ENCODE measurements at places on chromosomes 4 and X.

DNA sequence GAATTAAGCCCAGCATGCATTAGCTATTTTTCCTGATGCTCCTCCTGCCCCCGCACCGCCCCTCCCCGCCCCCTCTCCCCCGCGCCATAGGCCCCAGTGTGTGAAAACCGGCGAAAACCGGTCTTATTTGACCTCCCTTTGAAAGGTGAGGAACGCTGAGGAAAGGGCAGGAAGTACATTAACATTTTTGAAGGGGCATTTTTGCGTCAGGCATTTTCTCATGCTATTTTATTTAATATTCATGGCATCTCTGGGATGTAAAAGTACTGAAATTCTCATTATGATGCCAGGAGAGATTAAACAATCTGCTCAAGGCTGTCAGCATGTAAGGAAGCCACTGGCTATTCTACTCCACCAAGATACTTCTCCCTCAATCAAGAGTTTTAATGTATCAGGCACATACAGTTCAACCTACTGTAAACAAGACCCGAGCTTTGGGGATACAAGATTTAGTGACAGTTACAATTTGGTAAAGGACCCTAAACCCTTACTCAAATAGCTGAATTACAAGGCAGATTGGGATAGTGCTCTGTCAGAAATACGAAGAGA, 1.2 kb upstream of the NMU start:
- DNase-seq = no peak

- no peak for DNase-seq
Measured at GRCh38 chr4:82578935-82579334, 17.1 kb upstream of the TMEM150C start.

- DNase-seq = no peak
Measured at GRCh38 chr4:185224597-185224996, 15.2 kb downstream of the SNX25 start.

DNA sequence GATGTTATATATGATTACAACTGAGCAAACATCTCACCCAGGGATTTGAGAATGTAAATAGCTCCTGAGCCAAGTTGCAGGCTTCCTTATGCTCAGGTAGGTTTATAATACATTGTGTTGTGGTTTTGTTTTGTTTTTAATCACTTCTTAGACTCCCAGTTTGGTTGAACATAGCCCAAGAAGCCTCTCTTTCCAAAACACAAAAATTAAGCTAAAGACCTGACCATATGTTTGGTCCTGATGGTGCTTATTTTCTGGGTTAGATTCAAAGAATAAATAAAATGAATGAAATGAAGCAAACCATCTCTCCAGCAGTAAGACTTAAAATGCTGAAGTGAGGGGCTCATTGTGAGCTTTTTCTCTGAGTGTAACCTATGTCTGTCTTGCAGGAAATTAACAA, 93.5 kb downstream of the GRXCR1 start:
- no peak for DNase-seq

DNA sequence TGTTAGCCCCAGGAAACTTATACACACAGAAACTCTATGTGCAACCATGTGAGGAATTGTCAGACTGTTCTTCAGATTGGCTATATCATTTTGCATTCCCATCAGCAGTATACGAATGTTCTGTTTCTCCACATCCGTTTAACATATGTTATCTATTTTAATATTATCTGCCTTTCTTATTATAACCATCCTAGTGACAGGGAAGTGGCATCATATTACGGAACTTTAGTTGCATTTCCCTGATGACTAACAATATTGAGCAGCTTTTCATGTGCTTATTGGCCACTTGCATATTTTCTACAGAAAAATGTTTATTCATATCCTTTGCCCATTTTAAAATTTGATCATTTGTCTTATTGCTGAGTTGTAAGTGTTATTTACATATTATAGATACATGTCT, 36.5 kb upstream of the IL15 start:
- no peak for DNase-seq

- no peak for DNase-seq
Measured at GRCh38 chr4:145665773-145666172, 14.2 kb upstream of the C4orf51 start.

- no peak for DNase-seq
Measured at GRCh38 chr4:70591955-70592582, at the start of gene AMBN. TSS of gene AMBN (plus strand) at chr4:70592256. CDS start at chr4:70592359, 103 bp downstream.

GRCh38 chr4:179124957-179125356, 1682.7 kb upstream of the AGA start:
- DNase-seq = no peak

- no peak for DNase-seq
Measured at GRCh38 chrX:138771047-138771446, 59.5 kb upstream of the FGF13 start.

DNA sequence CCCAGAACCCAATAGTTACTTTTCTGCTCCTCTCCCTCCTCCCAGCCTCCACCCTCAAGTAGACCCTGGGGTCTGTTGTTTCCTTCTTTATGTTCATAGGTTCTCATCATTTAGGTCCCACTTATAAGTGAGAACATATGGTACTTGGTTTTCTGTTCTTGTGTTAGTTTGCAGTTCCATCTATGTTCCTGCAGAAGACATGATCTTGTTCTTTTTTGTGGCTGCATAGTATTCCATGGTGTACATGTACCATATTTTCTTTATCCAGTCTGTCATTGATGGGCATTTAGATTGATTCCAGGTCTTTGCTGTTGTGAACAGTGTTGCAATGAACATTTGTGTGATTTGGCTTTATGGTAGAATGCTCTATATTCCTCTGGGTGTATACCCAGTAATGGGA, 47.8 kb upstream of the LEF1 start:
- DNase-seq = no peak

GRCh38 chr4:77152421-77152820, 4.6 kb upstream of the CCNG2 start:
- DNase-seq = no peak
